Airway epithelial cell (primary cell): ENCODE measurements at places on chromosomes 7 and 10. TPM values are rescaled to one million over a fixed set of nuclear protein-coding genes. Genes with fewer than 3 reads are reported as not detected.

The GPR26 gene
- total RNA-seq: not detected in 2 replicates

The CCDC126 gene
- total RNA-seq: 4.0 and 8.3 TPM in 2 replicates

The TCF7L2 gene
- 4.7 and 7.7 TPM in 2 replicates for total RNA-seq

The SPDYE2B gene
- total RNA-seq: not detected in 2 replicates

The ENO4 gene
- total RNA-seq: not detected in 2 replicates

The PSMC2 gene
- total RNA-seq: 149 and 195 TPM in 2 replicates

The MMP21 gene
- not detected in 2 replicates for total RNA-seq

The TAS2R3 gene
- 0.35 and 0.70 TPM in 2 replicates for total RNA-seq

The VPS37D gene
- 2.1 and 2.3 TPM in 2 replicates for total RNA-seq

The OR2A1 gene
- not detected in 2 replicates for total RNA-seq
